ENCODE measurements at places on chromosomes 12 and 14.
A peak's percentile ranks its signal among the peaks of the same experiment; 100 is the strongest.

- DNase-seq: no peak
These were observed 92.8 kb upstream of the KCNA1 start for GRCh38 chr12:4816744-4817525.

- DNase-seq: no peak
These were observed at the start of gene HIP1R for GRCh38 chr12:122834921-122835749. TSS of gene HIP1R (plus strand) at chr12:122835457. CDS start at chr12:122835551, 94 bp downstream.

DNA sequence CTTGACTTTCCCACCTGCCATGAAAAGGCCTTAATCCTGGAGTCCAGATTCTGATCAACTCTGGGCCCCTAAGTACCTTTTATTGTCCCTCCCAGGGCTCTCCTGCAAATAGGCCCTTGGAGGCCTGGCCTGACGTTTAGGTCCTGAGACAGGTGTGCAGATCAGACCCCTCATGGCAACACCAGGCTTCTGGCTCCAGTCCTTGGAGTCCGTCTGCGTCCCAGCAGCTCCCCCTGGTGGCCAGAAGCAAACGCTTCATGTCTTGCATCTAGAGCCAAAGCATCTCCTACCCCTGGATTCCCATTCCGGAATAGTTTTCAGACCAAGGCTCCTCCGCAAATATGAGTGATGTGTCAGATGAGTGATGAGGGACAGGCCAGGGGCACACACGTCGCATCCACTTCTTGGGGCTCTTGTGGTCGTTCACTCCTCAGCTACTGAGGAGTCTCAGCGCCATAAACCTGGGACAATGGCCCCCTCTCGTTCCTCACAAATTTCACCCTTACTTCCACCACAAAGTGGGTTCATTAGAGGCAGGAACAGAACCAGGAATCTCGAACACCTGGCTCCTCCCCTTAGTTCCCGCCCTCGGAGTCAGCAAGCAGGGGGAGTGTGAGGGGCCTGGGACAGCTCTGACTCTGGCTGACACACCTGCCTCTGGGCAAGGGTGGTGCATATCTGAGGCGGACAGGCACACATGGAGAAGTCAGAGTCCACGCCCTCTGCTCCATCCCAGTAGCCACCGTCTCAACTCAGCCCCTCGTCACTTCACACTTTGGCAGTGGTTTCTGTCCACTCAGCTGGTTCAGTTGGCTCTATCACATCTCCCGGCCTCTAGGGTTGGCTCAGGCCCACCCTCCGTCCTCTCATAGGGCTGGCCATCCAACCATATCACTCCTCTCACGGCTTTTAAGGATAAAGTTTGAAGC, 77.9 kb upstream of the PWP1 start:
- peak; percentile 73 for DNase-seq

GRCh38 chr12:9773216-9773877, 12.6 kb upstream of the CD69 start:
- DNase-seq: no peak

DNA sequence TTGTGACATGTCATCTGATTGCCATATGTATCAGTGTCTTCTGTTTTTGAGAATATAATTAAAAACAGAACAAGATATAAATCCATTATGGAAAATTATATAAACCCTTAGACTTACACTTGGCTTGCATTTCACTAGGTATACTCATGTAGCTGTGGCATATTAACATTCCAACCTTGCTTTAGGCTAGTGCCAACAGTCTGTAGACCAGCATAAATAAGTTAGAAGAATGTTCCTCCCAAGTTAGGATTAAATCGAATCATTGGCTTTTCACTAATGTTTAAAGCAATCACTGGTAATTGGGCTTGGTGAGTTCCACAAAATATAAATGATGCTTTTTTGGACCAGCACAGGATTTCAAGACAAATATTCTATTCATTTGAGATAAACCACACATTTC, 103.0 kb downstream of the LIN7A start:
- no peak for DNase-seq

GRCh38 chr12:52636189-52636588, 15.8 kb downstream of the KRT2 start:
- no peak for DNase-seq

GRCh38 chr14:32109676-32110547, 32.8 kb downstream of the ARHGAP5 start:
- DNase-seq: peak; percentile 92

DNA sequence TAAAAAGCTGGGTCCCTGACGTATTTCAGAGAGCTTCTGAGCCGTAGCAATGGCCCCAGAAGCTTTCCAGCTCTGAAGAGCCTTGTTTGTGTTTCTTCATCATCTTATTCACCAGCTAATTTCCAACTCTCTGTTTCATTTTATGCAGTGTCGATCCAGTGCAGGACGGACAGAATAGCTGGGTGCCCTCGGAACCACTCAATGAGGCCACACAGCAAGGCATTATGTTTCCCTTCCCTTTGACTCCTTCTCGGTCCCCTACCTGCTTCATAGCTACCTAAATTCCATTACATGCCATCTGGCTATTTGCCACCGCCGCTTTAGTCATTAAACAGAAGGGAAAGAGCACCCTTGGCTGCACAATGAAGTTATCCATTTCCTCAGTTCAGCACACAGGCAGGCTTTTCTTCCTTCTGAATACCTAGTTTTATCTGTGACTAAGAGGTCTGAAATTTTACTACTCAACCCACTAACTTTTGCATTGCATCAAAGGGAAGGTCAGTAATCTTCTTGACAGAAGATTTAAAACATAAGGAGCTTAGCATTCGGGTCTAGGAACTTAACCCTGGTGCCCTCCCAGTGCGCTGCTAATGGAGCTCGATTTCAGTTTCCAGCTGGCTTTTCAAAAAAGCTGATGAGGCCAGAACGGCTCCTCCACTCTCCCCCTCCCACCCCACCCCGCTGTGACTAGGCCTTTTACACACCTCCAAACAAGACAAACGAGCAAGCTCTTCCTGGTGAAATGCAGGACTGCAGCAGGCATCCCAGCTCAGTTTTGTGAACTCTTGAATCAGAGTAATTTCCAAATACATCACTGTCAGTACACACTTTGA, 176.8 kb downstream of the GXYLT1 start:
- no peak for DNase-seq
